ENCODE measurements at places on chromosomes 1 and 21. TPM values are rescaled to one million over a fixed set of nuclear protein-coding genes. Genes with fewer than 3 reads are reported as not detected.

The HES3 gene
- total RNA-seq = not detected

The CRP gene
- total RNA-seq = not detected

The RNU5D-1 gene
- not detected for total RNA-seq

The WLS gene
- total RNA-seq = 117 TPM

The LMOD1 gene
- total RNA-seq = 166 TPM

The SELE gene
- total RNA-seq = not detected

The GSTM5 gene
- 1.2 TPM for total RNA-seq

The APOBEC4 gene
- not detected for total RNA-seq

DNA sequence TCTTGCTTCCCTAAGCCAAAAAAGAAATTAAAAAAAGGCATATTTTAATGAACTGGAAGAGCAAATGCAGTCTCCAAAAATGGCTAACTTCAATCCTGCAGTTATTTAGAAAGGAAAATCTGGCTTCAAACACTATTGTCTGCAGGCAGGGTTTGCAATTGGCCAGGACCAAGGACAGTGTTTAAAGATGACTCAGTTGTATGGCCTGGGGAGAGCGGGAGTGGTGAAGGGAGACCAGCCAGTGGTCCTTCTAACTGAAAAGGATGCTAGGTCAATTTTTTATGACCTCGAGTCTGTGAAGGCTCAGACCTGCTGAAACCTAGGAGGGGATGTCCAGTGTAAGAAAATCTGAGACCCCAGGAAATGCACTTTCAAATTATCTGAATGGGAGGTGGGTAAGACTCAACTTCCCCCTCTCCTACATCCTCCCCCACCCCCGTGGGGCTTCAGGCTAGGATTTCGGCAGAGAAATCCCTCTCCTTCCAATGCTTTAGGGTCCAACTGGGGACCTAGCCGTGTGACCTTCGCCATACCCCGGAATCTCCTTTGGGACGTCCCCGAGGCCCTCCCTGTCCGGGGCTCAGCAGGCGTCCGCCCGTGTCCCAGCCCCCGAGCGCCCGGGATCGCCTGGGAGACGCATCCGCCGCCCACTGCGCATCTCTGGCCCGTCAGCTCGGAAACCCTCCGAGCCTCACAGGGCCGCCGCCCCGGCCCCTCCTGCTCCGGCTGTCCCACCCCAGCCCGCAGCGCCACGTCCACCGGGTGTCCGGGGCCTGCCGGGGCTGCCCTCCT, 602 bp upstream of the RIMKLA start:
- DNase-seq = no peak

GRCh38 chr1:212773011-212773410, 18.6 kb downstream of the NSL1 start:
- no peak for DNase-seq

DNA sequence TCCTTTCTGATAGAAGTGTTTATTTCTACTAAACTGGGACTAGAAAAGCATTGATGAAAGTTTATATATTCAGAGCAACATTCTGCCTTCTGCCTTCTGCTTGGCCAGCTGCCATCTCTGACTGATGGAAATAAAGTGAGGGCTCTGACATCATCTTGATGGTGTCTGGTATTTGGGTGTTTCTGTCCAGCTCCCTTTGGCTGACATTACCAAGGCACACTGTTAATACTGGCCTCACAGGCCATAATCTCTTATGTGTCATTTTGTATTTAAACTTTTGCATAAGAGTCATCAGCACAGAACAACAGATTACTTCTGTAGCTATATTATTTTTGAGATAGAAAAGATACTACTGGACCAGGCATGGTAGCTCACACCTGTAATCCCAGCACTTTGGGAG, 216.9 kb downstream of the RYR2 start:
- DNase-seq = peak; percentile 14

- no peak for DNase-seq
Measured at GRCh38 chr21:35420656-35421055, 371.6 kb upstream of the RUNX1 start.

DNA sequence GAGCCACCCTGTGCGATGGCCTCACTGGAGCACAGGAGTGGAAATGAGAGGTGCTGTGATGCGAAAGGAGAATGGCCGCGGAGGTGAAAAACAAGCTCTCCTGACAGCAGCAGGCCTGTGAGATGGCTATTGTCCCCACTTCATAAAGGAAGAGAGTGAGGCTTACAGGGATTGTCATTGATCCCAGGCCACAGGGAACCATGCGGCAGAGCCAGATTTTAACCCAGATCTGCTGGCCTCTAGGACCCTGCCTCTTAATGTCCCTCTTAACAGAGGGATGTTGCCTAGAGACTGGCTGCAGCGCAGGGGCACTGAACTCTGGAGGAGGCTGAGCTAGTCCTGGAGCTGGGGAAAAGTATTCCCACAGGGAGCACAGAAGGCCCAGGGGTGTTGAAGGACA, 3.1 kb upstream of the SYTL1 start:
- DNase-seq = no peak

DNA sequence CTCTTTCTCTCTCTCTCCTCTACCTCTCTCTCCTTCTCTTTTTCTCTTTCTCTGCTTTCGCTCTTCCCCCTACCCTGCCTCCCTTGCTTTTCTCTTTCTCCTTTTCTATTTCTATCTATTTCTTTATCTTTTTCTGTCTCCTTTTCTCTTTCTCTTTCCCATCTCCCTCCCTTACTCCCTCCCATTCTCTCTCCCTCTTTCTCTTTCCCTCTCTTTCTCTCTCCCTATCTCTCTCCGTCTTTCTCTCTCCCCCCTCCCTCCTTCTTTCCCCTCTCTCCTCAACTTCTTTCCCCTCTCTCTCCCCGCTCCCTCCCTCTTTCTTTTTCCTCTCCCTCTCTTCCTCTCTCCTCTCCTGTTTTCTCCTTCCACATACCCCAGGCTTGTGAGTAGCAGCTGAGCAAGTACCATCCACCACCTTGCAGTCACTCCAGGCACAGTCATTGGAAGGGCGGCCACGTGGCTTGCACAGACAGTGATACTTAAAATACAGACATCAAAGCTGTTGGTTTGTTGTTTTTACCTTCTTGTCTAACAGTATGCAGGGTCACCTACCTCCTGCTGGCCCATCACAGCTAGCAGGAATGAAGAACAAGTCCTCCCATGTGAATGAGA, 209.1 kb upstream of the COA6 start:
- no peak for DNase-seq

DNA sequence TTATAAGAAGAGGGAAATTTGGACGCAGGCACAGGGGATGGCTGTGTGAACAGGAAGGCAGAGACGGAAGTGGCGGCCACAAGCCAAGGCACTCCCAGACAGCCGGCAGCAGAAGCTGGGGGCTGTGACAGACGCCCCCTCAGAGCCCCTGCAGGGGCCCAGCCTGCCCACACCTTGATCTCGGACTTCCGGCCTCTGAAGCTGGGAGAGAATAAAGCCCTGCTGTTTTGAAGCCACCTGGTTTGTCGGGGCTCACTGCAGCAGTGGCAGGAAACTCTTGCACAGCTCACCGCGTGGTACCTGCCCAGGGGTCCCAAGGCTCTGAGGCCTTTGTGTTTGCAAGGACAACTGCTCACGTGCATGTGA, 13.7 kb downstream of the MEGF6 start:
- DNase-seq = no peak

DNA sequence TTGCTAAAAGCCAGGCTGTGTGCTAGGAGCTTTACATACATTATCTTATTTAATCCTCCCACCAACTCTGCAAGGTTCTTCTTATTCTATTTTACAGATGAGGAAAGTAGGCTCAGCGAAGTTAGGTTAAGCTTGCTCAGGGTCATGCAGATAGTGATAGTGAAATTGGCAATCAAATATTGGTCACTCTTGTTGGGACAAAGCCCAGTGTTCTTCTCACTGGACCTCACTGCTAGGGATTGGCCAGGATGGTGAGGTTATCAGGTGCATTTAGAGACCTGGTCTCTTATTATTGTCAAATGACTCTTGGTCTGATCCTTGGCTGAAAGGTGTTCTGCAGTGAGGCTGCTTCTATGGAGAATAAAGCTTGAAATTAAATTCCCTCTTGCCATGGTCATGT, 145.1 kb downstream of the CNIH3 start:
- no peak for DNase-seq
